ENCODE measurements at places on chromosomes 2 and 18.

- DNase-seq: no peak
Observed at GRCh38 chr2:203662487-203662886, 44.0 kb upstream of the CD28 start.

GRCh38 chr18:44774191-44774590 lies 93.5 kb downstream of the SETBP1 start:
- DNase-seq: no peak

DNA sequence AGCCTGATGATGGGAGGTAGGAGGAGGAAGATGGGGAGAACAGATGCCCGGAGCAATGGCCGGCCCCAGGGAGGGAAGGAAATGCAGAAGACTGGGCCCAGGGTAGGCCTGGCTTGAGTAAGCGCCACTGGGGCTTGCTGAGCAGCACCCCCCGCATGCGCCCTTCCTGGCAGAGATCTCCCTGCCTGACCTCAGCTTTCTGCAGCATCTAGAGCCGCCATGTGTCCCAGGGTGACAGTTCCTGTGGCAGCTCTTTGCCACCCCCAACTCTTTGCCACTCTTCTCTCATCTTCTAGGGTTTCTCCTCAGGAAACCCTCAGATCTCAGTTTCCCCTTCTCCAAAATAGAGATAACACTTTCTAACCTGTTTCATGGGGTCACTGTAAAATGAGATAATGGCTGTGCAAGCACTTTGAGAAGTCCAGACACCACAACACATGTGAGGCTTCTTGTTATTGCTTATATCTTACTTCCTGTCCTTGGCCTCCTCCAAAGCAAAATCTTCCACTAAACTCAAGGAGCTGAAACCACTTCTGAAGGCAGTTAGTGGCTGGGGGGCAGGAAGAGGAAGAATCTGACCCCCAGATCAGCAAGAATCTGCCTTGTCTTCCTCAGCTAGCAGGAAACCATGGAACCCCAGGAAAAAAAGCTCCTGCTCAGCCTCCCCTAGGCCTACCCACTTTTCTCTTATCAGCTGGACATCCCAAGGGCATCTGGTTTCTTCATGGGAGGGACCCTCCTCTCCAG lies 64.9 kb downstream of the EPAS1 start:
- no peak for DNase-seq

DNA sequence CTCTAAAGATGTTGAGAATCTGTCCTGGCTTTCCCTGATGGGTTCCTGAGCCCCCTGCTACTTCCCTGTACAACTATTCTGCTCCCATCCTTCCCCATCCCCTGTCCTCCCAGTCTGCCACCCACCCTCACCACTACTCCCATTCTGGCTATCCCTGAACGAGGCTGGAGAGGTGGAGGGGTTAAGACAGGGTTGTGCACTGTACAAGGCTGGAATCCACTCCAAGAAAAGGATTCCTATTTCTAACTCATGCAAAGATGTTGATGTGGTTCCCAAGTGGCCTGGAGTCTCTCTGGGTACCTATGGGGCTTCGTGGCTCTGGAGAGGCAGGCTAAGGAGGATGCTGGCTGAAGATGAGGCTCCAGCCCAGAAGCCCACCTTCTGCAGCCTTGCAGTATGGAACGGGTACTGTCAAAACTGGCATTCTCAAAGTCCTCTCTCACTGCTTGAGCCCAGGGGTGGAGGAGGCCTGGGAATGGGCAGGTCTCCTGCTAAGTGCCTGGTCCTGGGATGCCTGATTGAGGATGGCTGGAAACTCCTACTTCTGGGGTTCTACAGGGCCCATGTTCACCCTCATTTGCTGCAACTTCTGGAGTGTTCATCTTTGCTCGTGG lies 1.3 kb upstream of the FEV start:
- no peak for DNase-seq

DNA sequence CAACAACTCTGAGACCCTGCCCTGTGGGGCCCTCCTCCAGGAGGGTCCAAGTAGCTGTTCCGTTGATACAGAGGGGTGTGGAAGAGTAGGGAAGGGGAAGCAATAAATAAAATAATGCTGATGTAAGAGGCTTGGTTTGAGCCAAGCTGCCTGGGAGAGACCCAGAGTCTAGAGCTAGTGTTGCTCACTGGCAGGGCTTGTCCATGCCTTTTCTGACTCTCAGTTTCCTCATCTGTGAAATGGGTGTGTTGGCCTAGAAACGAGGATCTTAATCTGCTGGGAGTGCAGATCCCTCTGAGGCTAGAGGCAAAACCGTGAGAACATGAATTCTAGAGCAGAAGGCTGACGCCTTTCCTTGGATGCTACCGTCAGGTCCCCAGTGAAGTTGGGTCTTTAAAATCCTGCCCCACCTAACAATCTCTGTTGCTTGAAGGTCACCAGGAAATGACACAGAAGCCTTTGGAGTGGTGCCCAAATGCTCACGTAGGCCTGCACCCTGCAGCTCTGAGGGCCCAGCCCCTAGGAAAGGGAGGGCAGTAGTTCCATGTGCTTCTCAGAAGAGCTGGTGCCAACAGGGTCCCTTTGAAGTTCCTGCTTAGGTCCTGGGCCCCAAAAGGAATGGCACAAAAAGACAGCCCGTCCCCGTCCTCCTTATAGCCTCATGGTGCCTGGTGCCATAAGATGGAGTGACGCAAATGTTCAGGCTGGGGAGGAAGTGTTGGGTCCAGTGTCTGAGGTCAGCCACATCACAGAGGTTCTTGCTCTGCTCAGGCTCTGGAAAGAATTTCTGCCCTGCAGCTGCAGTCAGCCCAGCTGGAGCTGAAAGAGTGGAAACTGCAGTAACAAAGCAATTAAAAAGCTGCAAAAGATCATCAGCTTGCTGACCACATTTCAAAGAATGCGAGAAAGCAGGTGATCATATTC lies 73.2 kb upstream of the SMAD2 start:
- no peak for DNase-seq

DNA sequence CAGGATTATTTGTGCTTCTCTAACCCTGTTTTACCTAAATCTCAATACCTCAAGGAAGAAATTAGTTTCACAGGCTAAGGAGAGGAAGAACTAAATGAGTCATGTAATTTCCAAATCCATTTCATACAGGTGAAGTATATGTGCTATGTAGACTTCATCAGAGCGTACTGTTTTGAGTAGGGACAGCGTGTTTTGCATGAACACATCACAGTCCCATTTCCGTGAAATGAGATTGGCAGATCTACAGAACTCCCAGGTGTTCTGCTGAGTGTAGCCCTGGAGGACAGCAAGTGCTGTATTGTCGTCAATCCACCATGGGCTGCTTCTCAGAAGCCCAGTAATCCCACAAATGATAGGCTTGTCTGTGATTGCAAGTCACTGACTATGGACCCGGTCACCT lies 97.7 kb downstream of the XRCC5 start:
- no peak for DNase-seq

- no peak for DNase-seq
Observed at GRCh38 chr2:36373149-36373926, 17.8 kb downstream of the CRIM1 start.

Measured in DMS 273 treated with DMSO at 0.1 percent for 48 hours (cell line).